ENCODE measurements at places on chromosomes 2 and 18.

- no peak for DNase-seq
Observed at GRCh38 chr2:196617430-196617829, 22.1 kb upstream of the CCDC150 start.

- DNase-seq = no peak
Observed at GRCh38 chr2:240478346-240479110, 43.1 kb downstream of the GPC1 start.

- no peak for DNase-seq
Observed at GRCh38 chr2:88885275-88885674, 193.8 kb downstream of the RPIA start.

- no peak for DNase-seq
Observed at GRCh38 chr2:101675512-101675911, 22.0 kb upstream of the MAP4K4 start.

GRCh38 chr2:162382278-162382677, 38.3 kb downstream of the GCA start:
- DNase-seq = no peak

- DNase-seq = no peak
Observed at GRCh38 chr2:59733970-59734369, 819.5 kb downstream of the BCL11A start.
